Fibroblast of the conjunctiva (primary cell): ENCODE measurements at places on chromosomes 7 and 10.
A peak's percentile ranks its signal among the peaks of the same experiment; 100 is the strongest.

GRCh38 chr7:130095812-130096211 is 25.5 kb downstream of the KLHDC10 start:
- DNase-seq = peak; percentile 16

DNA sequence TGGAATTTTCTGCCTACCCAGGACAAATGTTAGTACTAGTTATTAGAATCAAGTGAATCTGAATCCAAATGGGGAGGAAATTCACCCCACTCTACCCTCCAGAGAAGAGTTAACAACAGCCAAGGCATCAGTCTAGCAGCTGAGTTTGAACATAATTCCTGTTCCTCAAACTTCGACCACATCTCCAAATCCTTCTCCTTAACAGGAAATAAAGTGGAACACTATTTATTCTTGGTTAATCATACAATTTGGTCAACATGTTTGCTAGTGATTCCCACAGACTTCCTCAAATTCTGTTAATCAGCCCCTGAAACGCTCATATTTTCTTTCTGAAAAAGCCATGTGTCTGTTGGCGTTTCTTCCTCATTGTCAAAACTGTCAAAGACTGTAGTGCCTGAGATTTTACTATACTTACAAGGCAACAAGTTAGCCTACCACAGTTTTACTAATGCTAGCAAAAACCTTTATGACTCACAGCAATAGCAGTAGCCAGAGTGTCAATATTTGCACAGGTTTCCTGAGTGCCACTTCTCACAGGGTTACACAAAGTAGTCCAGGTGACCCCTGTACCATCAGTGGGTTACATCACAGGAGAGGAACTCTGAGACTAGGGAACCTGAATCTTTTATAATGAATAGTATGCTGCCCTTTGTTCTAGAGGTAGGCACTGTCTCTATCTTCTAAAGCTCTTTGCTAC is 202.9 kb downstream of the GRM3 start:
- no peak for DNase-seq

GRCh38 chr7:128398016-128398840 is 11.6 kb downstream of the IMPDH1 start:
- peak; percentile 16 for DNase-seq

DNA sequence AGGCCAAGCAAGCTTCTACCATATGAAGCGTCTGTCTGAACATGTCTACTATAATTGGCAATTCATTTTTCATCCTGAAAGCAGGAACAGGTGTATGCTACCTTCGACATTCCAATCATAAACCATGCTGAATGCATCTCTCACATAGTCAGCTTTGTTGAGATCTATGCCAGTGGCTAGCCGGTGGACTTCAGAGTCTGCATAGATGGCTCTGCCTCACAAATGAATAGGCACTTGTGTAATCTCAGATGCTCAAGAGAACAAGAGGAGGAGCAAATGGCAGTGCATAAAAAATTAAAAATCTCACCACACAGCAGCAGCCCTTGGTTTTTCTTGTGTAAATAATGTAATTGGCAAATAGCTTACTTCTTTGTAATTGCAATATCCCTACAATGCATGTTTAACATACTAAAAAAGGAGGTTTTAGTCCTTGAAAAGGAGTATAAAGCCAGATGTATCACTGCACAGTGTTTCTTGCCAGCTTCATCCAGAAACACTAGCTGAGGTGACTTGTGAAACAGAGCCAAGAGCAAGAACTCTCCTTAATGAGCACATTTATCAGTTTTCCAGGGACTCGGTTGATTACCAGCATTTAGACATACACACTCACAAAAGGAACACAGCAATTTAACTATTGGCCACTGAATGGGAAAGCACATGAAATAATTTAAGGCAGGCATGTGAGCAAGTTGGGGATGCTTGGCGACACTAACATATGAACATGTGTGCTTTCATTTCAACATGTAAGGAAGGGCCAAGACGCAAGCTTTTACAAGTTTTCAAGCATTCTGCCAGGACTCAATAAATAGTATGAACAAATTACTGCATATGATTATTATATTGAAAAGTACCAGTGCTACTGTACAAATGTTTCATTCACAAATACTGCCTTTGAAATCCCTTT is 249.9 kb upstream of the PLXNA4 start:
- no peak for DNase-seq

- DNase-seq = no peak
Measured at GRCh38 chr7:131223151-131223550, 104.5 kb upstream of the MKLN1 start.

DNA sequence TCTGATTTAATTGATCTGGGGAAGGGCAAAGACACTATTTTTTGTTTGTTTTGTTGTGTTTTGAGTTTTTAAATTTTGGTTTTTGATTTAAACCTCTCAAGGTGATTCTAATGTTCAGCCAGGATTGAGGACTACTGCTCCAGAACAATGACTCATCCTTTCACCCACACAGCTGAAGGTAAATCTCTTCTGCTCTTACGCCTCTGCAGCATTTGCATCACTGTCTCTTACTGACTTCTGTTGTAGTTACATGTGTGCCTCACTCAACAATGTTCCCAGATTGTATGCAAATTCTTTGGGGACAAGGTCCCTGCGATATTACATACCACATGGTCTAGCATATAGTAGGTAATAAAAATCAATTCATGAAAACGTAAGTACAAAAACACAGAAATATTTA is 467.5 kb upstream of the LRRN3 start:
- no peak for DNase-seq

- no peak for DNase-seq
Measured at GRCh38 chr10:76049581-76050290, 618.3 kb downstream of the LRMDA start.

- no peak for DNase-seq
Measured at GRCh38 chr7:103687951-103688350, 241.9 kb upstream of the SLC26A5 start.

- DNase-seq = no peak
Measured at GRCh38 chr7:36984710-36985312, 260.5 kb upstream of the AOAH start.

GRCh38 chr10:100827819-100828737 is 82.7 kb downstream of the PAX2 start:
- DNase-seq = no peak

GRCh38 chr10:61286686-61287085 is 166.5 kb downstream of the TMEM26 start:
- DNase-seq = no peak

DNA sequence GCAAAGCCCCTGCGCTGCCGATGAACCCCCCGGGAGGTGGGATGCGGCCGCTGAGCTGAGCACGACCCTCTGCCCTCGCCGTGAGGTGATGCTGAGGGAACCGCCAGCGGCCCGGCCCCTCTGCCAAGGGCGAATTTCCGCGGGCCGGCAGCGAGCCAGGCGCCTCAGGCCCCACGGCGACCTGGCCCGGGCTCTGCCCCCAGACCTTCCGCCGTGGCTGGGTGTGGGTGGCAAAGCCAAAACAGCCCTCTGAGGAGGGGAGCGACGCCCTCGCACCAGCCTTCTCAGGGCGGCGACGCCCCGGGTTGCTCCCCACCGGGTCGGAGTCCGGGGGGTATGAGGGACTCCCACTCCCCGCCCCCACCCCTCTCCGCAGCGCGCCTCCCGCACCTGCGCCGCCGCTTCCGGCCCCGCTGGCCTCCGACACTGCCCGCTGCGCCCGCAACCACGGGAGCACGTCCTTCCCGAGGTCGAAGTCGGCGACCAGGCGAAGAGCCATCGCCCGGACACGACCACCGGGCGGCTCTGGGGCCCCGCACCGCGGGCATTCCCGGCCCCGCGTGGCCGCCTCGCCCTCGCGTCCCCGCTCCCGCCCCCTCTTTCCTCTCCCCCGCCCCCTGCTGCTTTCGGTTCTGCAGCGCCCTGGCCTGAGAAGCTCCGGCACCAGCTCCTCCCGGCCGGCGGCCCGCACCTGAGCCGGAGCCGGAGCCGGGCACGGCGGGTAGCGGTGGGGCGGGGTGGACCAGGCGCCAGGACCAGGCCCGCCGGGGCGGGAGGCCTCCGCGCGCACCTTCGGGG is at the start of gene GSAP:
Gene GSAP (minus strand): TSS at position 527 of the 798 bp plus-strand sequence. CDS start 28 bp downstream, at position 499.
- DNase-seq = no peak

DNA sequence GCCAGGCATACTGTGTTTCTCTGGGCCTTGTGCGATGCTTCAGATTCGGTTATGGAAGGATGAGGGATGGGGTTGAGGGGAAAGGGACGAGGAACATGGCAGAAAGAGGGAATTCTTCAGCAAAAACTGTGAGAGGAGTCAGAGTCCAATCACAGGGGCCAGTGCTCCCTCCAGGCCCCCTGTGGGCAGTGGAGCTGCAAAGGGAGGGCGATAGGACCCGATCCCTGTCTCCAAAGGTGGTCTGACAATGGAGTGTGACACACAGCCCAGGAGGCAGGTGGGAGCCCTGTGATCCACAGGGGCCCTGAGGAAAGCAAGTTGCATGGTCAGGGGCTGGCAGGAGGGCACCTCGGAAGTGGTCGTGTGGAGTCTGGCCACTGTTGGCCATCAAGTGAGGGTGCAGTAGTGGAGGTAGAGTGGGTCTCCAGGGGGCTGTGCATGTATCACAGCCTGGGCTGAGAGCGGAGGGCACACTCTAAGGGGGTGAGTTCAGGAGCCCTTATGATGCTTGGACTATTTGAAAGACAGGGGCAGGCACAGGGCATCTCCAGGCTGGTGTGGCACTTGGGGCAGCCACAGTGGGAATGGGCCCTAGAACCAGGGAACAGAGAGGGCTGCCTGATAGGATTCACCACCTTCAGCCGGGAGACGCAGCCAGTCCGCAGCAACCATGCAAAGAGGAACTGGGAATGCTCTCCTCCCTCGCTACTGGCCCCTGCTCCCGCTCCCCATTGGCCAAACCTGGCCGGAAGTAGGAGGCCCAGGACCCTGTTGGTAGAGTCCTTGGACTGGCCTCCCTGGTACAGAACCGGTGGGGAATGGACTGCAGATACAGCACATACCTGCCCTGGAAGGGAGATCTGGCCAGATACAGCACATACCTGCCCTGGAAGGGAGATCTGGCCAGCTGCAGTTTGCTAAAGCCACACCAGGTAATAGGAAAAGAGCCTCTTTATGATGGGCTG is 115.9 kb downstream of the ADCY1 start:
- DNase-seq = no peak

DNA sequence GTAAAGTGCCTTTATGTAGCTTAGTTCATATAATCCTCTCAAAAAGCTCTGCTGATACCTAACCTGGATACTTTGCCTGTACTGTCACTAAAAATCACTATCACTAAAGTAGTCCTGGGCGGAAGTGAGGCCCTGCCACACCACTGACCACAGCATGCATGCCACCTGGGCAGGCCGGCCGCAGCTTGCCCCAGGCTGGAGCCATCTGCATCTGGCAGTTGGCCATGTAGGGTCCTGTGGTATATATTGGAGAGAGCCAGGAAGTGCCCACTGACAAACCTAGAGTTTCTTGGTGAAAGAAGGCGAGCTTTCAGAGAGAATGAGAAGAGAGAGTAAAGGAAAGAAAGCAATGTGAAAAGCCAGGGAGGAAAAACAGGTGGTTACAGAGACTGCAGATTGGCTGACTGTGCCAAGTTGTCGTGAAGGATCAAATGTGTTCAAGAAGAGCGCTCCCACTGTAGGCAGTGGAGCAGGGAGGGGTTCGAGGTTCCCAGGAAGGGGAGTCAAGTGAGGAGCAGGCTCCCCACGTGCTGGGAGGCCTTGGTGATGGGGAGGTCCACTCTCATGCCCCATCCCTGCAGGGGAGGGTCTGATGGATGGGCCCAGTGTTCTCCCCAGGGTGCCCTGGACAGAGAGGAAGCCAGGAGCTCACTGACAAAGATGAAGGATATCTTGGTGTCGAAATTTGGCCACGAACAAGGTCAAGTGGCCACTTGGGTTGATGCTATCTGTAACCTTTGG is 13.6 kb downstream of the LOXL4 start:
- no peak for DNase-seq

- no peak for DNase-seq
Measured at GRCh38 chr7:22319424-22320403, 37.2 kb downstream of the RAPGEF5 start.

DNA sequence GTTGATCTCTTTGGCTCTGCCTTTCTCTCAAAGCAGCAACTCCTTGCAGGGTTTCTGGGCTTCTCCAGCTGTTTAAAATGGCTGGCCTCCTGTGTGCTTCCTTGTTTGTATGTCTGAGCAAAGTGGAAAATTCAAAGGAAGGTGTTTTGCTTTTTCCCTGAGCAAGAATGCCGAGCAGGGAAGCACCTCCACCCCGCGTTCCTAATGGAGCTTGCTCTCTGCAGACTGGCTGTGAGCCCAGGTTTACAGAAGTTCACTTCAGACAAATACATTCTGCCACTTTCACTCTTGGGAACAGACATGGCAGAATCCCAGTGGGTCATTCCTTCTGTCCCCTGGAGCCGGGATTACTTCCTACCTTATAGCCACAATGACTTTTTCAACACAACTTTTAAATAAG is 181.8 kb upstream of the AGK start:
- no peak for DNase-seq

DNA sequence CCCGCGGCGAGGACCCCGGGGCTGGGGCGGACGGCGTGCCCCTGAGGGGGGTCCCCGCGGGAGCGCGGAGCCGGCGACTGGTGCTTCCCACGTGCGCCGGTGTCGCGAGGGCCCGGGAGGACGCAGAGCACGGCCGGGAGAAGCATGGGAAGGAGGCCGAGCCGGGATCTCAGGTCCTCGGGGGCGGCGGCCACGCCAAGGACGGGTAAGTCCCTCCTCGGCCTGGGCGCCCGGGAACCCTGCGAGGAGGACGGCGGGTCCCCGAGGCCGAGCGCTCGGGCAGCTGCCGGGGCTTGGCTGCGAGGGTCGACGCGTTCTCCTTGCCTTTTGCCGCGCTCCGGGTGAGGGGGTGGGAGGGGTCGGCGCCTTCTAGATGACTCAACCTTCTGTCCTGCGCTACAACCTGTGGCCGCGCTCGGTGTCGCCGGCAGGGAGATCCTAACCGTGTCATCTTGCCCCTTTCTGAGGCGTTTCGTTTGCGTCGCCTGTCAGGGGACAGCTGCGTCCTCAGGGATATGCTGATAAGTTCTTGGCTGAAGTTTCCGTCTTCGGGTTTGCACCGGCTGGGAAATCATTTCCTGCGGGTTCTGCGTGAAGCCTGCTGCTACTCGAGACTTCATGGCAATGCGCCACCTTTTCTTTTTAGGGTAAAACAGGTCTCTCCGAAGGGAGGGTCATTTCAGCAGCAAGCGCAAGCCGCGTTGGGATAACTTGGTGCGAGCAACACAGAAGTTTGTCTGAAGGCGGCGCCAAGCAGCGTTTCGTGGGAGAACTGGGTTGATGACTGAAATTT is 529 bp downstream of the TASOR2 start:
- DNase-seq = peak; percentile 42

DNA sequence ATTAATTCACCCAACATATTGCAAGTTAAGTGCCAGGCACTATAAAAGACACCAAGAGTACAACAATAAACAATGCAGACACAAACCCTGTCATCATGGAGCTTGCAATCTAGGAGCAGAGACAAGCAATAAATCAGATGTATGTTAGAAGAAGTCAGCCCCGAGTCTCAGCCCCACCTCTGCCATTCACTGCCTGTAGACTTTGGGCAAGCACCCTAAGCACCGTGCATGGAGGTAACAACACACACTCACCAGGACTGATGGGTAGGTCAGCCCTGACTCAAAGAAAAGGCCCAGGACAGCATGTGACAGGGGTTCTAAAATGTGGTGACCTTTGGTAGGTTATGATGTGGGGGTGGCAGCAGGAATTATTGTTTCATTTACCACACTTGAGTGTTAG is 49.3 kb upstream of the PLEKHA1 start:
- DNase-seq = no peak

GRCh38 chr7:39550411-39550810 is 15.8 kb upstream of the YAE1 start:
- DNase-seq = no peak
